ENCODE measurements at places on chromosomes 11 and 22. TPM values are rescaled to one million over a fixed set of nuclear protein-coding genes. Genes with fewer than 3 reads are reported as not detected.

PATE4 gene
- not detected for total RNA-seq

YAP1 gene
- total RNA-seq = 105 TPM

OR52E1 gene
- not detected for total RNA-seq

- DNase-seq = no peak
Observed at GRCh38 chr11:118064956-118065355, 11.9 kb upstream of the TMPRSS4 start.

ZFPL1 gene
- total RNA-seq = 29.0 TPM

DNA sequence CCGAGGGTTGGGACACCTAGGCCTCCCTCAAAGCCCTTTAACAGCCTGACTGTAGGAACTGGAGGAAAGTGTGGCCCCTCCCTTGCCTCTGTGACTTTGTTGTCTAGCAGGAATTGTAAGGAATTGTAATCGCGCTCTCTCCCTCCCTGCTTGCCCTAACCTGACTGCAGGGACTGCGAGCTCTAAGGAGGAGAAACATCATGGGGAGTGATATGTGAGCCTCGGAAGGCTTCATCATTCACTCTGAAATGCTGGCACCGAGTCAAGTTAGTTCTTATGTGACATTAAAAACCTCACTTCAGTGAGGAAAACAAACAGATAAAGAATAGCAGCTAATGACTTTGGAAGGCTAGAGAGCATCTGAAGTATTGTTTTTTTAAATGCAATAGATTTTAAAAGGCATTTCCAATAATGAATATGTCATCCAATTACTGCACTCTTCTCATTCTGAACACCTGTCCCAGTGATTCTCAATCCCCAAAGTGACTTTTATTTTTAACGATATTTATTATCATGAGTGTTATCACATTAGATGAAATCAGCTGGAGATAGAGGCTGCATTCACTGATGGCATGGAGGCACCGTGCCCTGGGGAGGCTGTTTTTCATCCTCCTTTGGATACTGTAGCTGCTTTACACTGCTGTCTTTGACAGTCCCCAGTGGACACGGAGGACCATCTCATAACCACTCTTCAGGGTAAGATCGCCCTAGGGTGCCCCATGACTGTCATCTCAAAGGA lies 58.5 kb upstream of the NTM start:
- DNase-seq = no peak

DNA sequence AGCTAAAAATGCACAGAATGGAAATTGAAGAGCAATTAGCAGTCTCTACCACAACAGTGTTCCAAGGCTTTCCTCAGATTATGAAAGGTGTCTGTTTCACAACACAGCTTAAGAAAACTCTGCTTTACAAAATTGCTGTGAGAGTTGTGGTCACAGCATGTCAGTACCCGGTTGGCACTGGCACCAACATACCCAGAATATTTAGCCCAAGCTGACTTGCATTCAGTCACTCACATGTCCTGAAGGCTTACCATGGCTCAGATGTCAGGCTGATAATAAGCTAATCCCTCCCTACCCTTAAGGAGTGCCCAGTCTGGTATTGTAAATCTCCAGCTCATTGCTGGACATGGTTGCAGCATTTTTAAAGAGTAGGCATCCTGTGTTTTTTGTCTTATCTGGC lies 14.9 kb downstream of the NCR3LG1 start:
- DNase-seq = no peak

Data from lower lobe of right lung (tissue), 2 donors.